KBM-7 (cell line): ENCODE measurements at places on chromosomes 7 and 10.

GRCh38 chr7:132080467-132080866 lies 495.8 kb downstream of the PLXNA4 start:
- DNase-seq = no peak

DNA sequence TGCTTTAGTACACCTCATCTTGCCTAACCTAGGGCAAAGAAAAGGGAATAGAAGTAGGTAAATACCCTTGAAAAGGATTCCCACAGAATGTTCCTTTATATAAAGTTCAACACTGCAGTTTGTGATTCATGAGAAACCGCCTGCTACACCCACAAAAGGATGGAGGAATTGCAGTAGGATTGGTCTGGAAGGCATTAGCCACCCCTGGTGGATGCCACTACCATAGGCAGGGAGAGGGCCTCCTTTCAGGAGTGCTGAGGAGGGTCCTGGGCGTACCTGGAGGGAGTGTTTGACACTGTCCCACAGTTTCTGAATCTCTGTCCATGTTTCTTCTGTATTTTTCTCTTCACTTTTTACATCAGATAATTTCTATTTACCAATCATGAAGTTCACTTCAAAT lies 221.8 kb upstream of the TMEM72 start:
- no peak for DNase-seq

DNA sequence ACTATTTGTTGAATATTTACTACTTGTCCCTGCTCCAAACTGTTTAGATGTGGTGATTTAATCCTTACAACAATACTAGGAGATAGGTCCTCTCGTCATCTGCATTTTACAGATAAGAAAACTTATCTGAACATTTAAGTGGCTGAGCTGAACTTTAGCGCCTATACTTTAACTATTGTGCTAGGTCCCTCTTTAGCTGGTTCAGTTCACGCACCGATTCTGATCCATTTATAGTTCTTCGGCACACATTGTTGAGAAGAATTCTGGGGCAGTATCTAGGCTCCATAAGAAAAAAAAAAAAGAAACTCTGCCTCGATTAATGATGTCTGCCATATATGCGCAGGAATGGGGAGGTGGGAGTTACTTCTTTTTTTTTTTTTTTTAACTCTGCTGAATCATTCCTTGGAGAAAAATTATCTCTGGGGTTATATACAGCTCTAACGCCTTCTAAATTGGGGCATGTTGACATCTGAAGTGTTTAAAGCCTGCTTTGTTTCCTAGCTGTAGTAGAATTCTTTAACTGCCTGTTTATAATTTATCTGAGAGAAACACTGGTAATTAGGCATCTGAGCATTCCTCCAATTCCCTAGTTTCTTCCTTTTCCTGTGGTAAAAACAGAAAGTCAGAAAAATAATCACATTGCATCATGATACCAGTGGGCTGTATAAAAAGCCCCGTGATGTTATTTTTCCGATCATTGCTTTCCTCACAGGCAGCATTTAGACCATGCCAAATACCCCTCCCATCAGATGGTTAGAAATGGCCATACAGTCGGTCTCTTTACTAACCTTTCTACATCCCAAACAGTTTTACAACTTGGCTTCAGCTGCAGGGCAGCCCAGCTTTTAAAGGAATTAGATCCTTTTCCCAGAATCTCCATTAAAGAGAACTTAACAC lies 98.5 kb upstream of the KDM7A start:
- DNase-seq = no peak

- DNase-seq = no peak
Measured at GRCh38 chr7:4957847-4958476, 1.0 kb downstream of the MMD2 start.

DNA sequence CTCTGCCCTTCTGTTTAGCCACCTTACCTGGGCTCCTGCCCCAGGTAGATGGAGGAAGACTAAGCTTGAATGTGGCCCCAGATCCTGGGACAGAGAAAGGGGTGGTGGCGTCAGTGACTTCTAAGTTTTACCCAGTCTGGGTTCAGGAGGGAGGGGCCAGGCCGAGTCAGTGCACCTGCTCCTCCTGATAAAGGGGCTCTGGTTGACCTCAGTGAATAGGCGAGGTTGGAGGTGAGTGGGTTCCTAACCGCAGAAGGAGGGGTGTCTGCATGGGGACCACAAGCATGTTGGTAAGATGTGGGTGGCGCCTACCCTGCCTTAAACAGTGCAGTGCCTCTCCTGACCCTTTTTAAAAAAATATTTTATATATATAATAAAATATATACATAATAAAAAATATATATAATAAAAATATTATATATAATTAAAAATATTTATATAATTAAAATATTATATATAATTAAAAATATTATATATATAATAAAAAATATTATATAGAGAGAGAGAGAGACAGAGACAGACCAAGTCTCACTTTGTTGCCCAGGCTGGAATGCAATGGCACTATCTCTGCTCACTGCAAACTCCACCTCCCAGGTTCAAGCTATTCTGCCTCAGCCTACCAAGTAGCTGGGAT lies 97.3 kb upstream of the GTF2I start:
- DNase-seq = no peak
